Keratinocyte (primary cell): ENCODE measurements at places on chromosomes 12 and 14.

DNA sequence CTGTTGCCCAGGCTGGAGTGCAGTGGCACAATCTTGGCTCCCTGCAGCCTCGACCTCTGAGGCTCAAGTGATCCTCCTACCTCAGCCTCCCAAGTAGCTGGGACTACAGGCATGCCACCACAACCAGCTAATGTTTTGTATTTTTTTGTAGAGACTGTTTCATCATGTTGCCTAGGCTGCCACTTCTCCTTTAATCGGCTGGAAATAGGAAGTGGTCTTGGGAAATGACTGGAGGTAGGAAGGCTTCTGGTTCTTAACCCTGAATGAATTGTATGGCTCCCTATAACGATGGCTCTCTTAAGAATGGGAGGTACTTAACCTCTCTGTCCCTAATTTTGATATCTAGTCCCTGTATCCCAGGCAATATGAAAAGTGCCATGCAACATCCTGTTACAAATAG lies 113.9 kb upstream of the USP15 start:
- no peak for DNase-seq

DNA sequence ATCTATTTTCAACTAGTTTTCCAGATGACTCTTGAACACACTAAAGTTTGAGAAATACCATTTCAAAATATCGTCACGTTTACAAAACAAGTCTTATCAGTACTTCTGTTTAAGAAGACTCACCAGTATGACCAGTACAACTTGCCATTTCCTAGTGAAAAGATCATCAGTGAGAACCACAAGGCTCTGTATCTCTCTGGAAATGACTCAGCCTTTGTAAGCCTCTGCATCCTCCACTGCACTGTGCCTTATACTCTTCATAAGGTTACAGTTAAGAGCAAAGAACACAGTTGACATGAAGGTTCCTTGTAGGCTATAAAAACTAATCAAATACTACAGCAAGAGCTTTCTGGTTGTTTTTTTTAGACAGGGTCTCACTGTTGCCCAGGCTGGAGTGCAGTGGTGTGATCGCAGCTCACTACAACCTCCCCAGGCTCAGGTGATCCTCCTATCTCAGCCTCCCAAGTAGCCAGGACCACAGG lies 5.7 kb upstream of the VTI1B start:
- no peak for DNase-seq

GRCh38 chr12:14716848-14717444 lies 20.5 kb upstream of the GUCY2C start:
- DNase-seq: peak; percentile 23

GRCh38 chr14:29352706-29353080 lies 575.0 kb downstream of the PRKD1 start:
- no peak for DNase-seq

DNA sequence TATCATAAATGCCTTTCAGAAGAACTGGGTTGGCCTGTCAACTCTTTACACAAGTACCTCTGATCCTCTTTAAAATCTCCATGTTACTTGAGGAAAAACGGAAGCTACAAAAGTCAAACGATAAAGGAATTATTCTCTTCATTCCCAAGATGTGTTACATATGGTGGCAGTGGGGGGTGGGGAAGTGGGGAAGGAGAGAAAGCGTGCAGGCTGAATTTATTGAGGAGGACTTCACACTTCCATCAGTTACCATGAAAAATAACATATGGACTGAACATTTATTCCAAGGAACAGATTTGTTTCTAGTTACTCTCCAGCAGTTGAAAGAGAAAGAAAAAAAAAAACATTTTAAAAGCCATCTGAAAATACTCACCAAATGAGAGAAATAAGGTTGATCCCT lies 474.4 kb upstream of the DCN start:
- no peak for DNase-seq

DNA sequence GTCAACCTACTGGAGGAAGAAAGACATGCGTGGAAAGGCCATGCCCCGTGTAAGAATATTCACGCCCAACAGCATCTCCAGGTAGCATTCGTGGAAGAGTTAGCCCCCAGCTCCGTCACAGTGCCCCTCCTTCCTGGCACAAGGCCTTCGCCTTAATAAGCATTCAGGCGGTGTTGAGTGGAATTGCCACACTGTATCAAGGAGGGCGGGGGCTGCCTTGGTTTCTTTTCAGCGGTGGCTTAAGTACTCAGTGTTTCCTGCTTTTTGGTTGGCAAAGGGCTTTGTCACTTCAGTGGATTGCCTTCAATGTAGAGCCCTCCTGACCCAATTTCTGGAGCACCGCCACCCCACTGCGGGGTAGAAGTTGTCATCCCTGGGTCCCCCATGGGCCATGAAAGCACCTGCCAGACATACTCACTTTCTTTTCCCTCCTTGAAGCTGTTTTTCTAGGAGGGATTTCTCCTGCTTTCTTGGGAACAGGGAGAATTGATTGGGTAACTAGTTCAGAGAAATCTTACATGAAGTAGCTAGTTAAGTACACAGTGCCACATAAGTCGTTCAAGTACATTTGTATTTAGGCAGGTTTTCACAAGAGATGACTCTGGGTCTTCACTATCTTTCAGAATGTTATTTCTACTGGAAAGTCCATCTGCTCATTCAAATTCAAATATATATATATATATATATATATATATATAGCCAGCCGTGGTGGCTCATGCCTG lies 65.5 kb upstream of the STON2 start:
- no peak for DNase-seq

- DNase-seq: no peak
These were observed 212.1 kb downstream of the GXYLT1 start for GRCh38 chr12:41932470-41932991.

GRCh38 chr14:90499908-90500664 lies 103.3 kb downstream of the CALM1 start:
- no peak for DNase-seq

DNA sequence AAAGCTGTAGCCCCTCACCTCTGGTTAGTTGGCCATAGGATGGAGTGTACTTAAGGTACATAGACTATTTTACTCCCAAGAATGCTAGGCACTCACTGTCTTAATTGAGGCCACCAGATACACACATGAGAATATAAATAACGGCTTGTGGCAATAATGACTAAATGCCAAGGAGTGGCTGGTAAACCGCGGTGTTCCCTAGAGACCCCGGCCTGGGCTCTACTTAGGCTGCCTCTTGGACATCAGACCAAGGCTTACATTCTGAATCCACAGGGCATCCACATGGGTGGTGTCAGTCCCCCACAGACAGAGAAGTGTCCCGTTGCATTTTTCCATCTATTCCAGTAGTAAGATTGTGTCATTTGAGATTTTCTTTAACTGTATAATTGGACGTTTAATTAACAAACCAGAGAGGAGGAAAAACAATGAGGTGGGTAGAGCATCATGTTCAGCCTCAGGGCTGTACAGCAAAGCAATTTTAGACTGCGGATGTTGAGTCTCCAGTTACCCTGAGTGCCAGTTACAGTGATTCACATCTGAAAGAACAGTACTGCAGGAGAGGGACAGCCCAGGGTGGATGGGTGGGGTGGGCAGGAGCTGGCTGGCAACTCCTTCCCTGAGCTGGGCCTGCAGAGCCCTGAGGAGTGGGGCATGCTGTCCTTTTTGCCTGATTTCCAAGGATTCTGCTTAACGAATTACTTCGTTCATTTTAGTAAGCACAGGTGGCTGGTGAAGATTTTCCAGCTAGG lies 20.5 kb downstream of the CKB start:
- DNase-seq: no peak
